CD4-positive, alpha-beta T cell treated with Interleukin-1 beta for 1 hour (primary cell): ENCODE measurements at places on chromosomes 16 and 17.

DNA sequence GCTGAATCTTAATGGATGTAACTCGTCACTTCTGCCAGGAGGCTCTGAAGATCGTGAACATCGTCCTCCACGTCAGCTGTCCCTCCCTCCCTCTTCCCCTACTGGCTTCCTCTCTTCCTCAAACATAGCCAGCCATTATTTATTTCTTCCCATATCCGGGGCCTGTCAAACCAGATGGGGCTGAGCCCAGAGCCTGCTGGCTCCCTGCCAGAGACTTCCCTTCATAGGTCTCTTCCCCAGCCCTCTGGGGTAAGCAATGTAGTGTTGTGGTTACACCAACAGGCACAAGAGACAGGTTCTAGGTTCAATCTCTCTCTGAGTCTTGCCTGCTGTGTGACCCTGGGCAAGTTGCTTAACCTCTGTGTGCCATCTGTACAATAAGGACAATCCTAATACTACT, 40.1 kb upstream of the ZFP90 start:
- DNase-seq: no peak

DNA sequence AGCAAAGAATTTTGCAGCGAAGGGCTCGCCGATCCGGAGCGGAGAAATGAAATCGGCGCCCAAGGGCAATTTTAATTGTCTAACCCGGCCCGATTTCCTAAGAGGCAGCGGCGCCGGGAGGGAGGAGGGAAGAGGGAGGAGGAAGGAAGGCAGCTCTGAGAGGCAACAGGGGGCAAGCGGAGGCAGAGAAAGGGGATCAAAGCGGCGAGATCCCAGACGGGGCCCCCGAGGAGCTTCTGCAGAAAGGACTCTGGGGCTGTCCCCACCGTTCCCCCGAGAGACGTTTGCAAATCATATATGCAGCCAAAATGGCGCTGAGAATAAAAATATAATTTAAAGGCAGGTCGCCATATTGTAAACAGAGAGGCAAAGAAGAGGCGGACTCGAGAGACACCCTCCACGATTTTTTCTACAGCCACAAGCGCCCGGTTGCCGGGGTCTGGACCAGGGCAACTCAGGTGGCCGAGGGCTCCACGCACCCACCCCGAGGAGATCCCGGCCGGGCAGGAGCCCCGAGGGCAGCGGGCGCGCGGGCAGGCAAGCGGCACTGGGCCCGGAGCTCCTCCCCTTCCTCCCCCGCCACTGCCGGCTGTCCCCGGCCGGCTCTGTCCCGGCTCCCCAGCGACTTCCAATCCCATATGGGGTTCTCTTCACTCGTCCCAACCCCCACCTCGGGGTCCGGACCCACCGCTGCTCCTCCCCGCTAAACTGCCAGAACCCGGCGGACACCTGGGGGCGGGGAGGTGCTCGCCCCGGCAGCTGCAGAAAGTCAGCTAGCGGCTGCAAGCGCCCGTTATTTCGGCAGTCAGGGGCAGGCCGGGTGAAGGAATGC, 1.9 kb downstream of the PHF12 start:
- DNase-seq: peak; percentile 61

GRCh38 chr16:19909750-19910322, 25.2 kb upstream of the GPRC5B start:
- no peak for DNase-seq

DNA sequence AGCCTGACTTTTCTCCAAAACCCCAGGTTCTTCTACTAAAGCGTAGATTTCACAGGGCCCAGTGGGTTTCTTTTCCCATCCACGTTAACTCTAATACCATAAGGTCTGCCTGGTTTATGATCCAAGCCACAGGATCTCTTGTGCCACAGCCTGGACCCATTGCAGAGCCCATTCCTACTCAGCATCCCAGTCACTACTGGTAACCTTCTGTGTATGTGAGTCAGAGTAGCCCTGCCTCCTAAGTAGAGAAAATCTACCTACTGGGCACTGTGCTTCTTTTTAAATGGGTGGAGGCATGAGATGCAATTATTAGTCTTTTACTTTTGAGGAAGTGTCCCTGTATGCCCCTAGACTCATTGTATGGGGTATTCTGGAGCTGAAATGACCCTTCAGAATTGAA, 13.5 kb downstream of the CCL11 start:
- no peak for DNase-seq

- no peak for DNase-seq
Measured at GRCh38 chr17:83082909-83083367, 3.5 kb downstream of the METRNL start.

GRCh38 chr17:78421534-78422266, 43.3 kb downstream of the PGS1 start:
- peak; percentile 76 for DNase-seq

- no peak for DNase-seq
Measured at GRCh38 chr17:859824-860195, 77.7 kb downstream of the MRM3 start.

DNA sequence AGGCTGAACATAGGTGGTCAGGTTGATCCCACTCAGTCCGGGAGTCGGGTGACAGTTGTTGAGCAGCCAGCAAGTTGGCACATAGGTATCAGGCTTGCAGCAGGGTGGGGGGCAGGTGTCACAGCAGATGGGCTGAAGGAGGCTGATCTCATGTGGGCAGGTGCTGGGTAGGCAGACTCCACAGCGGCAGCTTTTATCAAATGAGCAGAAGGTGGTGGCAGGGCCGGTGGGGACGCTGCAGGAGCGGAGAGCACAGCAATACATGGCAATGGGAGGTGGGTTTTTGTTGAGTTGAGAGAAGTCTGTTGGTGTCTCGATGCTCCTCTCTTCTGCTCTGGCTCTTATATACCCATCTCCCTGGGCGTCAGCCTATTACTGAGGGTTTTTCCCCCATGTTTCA, at the start of gene KRTAP3-1:
TSS of gene KRTAP3-1 (minus strand) at position 318 of the 400 bp plus-strand sequence. CDS start at position 264, 54 bp downstream.
- DNase-seq: no peak

- no peak for DNase-seq
Measured at GRCh38 chr16:80894091-80894490, 89.7 kb upstream of the CDYL2 start.

- no peak for DNase-seq
Measured at GRCh38 chr16:23408823-23409298, 44.1 kb downstream of the COG7 start.

GRCh38 chr17:7191571-7192270, 12.6 kb upstream of the ASGR1 start:
- no peak for DNase-seq

DNA sequence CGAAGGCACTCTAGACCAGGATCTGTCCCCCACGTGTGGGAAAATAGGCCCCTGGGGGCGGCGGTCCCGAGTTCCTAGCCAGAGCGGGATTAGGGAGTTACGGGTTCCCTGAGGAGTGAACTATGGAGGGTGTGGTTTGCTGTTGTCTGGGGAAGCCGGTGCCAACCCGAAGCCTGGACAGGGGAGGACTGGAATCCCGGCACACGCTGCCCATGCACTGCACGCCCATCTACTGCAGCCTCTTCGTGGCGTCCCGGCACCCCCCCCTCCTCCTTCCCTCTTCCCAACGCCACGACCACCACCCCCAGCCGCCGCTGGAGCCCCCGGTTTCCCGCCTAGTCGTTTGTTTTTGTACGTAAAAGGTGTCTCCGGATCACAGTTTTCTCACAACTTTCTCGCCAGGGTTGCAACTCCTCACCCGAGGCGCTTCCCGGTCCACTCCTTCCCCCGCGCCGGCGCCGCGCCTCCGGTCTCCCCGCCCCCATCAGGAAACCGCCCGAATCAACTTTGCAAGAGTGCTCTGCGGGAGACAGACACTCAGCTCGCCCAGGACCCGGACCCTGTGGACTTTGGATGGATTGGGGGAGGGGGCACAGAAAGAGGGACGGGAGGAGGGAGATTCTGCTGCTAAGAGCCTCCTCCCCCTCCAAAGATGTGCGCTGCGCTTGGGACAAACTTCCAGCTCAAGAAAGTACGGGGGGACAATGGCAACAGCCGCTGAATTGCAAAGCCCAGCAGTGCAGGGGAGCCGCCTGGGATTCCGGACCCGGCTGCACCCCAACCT, 1.4 kb upstream of the LHX1 start:
- no peak for DNase-seq

DNA sequence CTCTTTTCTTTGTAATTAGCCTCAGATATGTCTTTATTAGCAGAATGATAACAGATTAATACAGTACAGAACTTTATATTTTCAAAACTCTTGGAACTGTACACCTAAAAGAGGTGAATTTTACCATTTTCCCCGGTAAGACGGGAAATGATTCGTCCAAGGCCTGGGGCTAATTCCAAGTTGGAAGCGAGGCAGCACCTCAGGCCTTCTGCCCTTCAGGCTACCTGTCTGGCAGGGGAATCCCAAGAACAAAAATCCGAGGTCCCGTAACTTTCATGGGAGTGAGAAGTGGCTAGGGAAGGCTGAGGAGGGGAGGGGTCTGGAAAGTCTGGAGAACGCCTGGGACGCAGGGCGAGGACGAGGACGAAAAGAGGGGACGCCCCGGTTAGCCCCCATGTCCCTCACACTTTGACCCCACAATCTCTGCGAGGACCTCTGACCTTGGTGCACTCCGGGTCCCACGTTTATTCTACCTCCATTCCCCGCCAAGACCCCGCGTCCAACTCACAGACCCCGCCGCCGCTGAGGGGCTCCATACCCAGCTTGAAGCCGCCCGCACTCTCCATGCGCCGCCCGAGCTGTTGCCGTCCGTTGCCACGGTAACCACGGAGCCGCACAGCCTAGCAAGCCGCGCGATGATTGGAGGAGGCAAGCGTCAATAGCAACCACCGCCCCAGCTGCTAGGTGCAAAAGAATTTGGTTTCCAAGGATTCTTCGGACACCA, at the start of gene HYDIN:
TSS of gene HYDIN (minus strand) at position 601 of the 724 bp plus-strand sequence. CDS start 43,827 bp downstream, outside the sequence.
- DNase-seq: no peak

GRCh38 chr16:24101431-24101830, 154.7 kb upstream of the CACNG3 start:
- DNase-seq: no peak

- peak; percentile 58 for DNase-seq
Measured at GRCh38 chr16:85759631-85760419, 8.9 kb upstream of the C16orf74 start.

- no peak for DNase-seq
Measured at GRCh38 chr17:47957591-47958490, at the start of gene PRR15L. TSS of gene PRR15L (minus strand) at chr17:47957883. CDS start at chr17:47953234, 4,649 bp downstream.

- no peak for DNase-seq
Measured at GRCh38 chr16:84854759-84855158, 35.0 kb downstream of the CRISPLD2 start.

DNA sequence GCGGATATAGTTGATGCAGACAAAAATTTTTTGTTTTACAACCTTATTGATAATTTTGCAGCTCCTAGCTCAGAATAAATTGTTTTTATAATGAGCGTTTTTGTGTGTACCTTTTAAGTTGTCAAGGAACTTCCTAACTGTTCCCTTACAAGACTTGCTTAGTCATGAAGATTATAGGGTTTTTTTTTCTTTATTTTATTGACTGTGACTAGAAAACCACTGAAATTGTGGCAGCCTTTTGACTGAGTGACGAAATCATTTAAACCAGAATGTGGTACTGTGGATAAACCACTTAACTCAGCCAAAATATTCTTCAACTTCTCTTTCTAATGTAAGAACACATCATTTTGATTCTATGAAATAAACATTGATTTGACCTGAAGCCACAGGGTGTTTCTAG, 40.8 kb upstream of the VPS4A start:
- DNase-seq: no peak

- no peak for DNase-seq
Measured at GRCh38 chr17:45043813-45044540, 7.5 kb downstream of the DCAKD start.

DNA sequence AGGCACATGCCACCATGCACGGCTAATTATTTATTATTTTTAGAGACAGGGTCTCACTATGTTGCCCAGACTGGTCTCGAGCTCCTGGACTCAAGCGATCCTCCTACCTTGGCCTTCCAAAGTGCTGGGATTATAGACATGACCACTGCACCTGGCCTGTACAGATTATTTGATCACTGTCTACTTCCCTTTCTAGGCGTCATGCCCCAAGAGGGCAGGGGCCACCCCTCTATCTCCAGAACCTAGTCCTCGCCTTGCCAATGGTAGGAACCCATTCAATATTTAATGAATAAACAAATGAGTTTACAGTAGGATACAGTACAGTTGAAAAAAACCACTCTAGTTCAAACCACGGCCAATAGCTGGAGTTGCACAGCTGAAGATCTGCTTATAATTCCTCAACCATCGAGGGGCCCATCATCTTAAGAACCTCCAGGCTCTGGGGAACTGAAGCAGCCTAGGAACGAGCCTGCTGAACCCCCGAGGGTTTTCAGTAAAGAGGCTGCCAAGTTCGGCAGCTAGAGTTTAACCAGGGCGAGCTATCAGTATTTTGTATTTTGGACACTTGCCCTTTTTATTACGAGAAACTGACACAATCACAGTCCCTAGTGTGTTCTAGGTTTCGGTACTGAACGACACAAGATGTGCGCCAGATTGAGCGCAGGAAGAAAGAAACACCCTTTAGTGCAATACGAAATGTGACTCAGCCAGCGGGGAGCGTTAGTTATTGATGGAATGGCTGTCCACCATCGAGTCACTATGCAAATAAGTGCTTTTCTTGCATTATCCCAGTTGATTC, 14.6 kb downstream of the ADCY9 start:
- DNase-seq: no peak

DNA sequence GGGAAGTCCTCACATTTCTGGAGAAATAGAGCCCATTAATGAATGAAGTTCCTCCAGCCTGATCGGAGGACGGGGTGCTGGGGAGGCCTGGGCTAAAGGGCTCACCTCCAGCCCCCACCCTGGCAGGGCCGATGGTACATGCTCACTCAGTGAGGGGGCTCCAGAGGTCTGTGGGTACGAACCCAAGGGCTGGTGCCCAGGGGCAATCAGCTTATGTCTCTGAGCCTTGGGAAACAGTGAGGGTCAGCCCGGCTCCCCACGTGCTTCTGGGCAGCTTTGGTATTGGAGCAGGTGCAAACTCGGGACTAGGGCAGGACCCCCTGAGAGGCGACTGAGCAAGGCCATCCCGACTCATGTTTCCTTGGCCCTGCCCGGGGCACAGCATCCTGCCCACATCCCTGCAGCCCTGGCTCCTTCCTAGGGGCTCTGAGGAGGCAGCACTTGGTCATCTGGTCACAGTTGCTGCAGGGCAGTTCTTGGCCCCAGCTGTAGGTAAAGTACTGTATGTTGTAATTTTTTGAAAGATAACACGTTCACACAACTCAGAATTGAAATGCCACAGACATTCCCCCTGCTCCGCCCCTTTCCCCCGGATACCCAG, 969 bp upstream of the CETP start:
- DNase-seq: no peak

GRCh38 chr16:13866073-13866472, 53.9 kb upstream of the ERCC4 start:
- DNase-seq: no peak

GRCh38 chr16:56331915-56332314, 93.4 kb downstream of the AMFR start:
- no peak for DNase-seq

GRCh38 chr17:79026376-79027273, 2.7 kb downstream of the C1QTNF1 start:
- no peak for DNase-seq

- DNase-seq: no peak
Measured at GRCh38 chr16:11202260-11203091, 53.5 kb downstream of the SOCS1 start.

- no peak for DNase-seq
Measured at GRCh38 chr17:67212231-67212630, 32.8 kb downstream of the HELZ start.
